ENCODE measurements at places on chromosomes 5 and 9.

GRCh38 chr5:13640270-13640669 is 304.2 kb downstream of the DNAH5 start:
- DNase-seq = no peak

DNA sequence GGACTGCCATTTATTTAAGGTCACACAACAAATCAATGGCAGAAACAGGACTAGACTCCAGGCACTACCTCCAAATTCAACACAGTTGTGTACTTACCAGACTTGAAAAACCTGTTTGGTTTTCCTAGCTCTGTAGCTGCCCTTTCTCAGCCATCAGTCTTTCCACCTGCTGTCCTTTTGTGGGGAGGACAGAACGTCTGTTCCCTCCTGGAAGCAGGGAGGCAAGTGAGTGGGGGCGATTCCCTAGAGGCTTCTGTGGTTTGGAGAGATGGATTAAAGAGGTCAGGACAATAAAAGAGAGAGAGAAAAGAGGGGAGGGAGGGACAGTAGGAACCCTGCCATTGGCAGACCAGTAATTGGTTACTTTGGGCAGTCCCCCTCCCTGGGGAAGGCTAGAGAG is 14.7 kb downstream of the ASTN2 start:
- DNase-seq = no peak

- DNase-seq = no peak
Observed at GRCh38 chr9:101578378-101578777, 16.4 kb downstream of the PPP3R2 start.

DNA sequence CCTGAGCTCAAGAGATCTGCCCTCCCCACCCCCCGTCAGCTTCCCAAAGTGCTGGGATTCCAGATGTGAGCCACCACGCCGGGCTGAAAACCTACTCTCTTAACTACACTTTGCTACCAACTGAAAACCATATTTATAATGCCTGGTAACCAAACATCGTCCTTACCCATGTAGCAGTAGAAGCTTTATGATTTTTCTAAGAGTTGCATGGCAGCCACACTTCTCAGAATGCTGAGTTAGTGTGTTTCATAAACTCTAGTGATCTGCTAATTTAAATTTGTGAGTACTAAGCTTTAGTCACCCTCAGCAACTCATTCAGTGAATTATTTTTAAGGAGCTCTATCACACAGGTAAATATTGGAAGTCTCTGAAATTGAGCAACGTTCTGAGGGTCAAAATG is 478.4 kb downstream of the KDM4C start:
- DNase-seq = no peak

- no peak for DNase-seq
Observed at GRCh38 chr5:20972419-20972925, 984.5 kb upstream of the CDH18 start.

DNA sequence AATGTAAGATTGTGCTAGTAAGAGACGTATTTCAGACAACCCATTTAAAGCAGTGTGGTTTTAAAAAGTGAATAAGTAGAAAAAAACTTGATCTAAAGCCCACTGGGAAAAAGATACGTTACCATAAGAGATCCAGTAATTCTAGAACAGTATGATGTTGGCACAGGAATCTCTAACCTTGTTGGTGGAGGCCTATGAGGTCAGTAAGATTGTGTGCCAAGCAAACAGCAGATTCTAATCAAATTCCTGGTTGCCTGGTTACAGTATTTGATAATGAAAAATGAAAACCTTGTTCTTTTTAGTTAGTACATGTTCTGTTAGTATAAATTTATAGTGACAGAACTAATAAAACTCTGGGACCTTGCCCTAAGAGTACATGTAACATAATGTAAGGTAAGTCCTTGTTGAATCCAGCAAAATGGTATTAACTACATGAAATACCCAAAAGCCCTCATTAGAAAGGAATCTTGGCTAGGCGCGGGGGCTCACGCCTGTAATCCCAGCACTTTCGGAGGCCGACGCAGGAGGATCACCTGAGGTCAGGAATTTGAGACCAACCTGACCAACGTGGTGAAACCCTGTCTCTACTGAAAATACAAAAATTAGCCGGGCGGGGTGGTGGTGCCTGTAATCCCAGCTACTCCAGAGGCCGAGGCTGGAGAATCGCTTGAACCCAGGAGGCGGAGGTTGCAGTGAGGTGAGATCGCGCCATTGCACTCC is 33.2 kb upstream of the DMXL1 start:
- DNase-seq = no peak

DNA sequence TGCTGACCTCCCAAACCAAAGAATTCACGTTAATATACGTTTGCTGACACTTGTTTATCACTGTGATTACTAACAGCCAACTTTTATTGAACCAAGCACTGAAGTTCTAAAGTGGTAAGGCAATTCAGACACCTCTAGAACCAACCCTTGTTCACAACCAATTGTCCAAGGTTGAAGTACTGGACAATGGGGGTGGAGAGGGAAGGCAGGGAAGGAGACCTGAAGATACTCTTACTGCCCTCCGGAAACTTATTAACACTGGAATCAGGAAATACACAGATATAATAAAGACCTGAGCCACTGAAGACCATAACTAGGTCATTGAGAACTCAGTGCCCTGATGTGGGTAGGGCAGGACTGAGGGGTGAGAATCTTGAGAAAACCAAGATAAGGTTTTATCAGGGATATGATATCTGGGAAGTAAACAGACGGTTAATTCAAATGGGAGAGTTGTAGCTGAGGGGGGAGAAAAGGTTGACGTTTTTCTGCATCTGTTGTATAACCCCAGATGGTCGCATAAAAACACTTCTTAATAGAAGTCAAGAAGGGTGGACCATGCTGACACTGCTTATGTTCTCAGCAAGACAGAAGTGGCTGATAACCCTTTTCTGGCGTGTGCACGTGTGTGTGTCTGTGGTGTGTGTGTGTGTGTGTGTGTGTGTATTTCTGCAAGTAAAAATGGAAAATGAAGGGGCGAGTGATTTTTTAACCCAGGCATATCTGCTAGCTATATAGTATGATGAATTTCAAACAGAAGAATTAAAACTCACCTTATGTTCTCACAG is 125.9 kb downstream of the LHFPL2 start:
- no peak for DNase-seq

GRCh38 chr5:64462391-64462790 is 43.4 kb upstream of the RGS7BP start:
- no peak for DNase-seq

DNA sequence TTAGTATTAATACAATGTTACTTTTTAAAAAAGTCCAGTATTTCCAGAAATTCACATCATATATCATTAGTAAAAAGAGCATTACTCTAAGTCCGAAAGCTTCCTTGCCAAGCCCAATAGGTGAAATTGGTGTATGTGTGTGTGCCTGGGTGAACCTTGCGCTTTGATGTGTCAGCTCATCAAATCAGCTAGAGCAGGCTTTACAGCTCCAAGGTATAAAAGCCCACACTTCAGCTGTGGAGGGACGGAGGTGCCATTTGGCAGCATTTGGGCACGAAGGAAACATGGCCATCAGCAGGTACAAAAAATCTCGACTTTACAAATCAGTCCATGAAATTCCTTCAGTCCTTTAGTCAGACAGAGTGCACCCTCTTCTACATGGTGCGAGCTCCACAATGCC is 76.5 kb upstream of the IL7R start:
- no peak for DNase-seq

GRCh38 chr9:75639971-75640610 is 250.4 kb upstream of the PCSK5 start:
- no peak for DNase-seq

DNA sequence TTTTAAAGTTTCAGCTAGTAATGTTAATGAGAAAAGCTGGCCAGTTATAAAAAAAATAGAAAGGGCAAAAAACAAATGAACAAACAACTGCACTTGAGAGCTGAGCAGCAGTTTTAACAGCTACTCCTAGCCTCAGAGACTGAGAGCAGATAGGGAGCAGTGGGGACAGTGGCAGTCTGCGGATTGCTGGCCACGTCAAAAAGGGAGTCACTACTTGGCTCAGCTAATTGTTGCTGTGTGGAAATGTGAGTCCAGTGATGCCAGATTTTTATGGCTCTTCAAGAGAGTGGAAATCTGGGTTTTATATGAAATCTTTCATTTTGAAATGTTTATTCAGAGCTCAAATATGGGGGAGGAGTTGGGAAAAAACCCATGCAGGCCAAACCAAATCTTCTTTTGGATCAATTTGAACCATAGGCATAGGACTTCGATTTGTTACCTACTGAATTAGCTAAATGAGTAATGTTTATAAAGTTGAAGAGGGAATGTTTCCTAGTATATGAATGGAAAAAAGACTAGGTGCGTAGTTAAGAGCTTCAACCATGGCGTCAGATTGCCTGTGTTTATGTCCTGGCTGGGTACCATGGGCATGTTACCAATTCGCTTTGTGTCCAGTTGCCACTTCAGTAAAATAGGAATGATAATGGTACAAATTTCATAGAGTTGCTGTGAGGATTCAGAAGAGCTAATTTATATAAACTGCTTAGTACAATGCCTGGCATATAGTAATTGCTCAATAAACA is 102.1 kb downstream of the PAM start:
- DNase-seq = no peak

DNA sequence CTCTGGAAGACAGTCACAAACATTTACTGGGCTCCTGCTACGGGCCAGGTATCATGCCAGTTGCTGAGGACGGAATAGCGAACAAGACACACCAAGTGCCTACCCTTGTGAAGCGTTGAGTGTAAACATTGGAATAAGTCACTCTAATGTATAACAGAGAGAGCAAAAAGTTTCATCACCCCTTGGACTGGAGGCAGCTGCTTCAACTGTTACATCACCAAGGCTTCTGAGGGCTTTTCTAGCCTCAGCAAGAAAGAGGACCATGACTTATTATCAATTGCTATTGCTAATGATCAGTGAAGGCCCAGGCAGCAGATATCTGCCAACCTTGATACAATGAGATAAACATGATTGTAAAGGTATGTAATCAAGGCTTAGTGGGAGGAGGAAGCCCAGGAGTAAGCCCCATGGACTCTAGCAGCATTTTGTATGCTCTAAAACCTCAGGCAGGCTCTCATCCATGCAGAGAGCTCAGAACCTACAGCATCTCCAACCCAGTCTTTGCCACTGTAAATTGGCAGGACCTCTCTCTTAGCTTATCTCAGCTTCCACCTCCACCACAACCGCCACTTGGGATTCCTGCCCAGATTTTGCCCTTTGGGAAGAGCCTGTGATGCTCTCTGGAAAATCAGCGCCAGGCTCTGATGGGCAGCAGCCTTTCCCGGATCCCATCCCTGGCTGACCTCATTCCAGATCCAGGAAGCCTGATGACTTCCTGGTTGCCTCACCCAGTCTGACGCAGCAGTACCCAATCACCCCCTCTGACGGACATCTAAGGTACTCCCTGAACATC is 54.5 kb downstream of the ADAM19 start:
- DNase-seq = no peak

DNA sequence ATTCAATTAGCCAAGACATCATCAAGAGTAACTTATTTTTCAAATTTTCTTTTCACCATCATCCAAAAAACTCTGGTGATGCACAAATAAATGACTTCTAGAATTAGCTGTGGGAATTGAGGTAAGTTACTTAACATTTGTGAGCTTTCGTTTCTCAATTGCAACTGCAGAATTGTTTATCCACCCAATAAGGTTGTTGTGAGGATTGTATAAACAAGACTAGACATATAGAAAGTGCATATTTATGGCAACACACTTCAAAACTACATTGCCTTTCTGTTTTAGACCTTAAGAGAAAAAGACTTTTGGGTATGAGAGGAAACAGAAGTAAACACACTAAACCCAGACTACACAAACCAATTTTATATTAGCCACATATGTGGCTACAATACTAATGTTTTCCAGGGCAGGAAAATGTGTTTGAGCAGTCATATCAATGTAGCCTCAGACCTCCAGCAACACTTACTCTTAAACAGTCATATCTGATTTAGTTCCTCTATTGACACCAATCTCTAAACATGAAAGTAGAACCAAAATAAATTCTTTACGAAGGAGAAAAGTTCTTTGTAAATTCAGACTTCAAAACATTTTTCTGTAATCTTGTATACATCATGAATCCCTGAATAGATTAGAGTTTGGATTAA is 488.0 kb upstream of the CYLC2 start:
- DNase-seq = no peak

DNA sequence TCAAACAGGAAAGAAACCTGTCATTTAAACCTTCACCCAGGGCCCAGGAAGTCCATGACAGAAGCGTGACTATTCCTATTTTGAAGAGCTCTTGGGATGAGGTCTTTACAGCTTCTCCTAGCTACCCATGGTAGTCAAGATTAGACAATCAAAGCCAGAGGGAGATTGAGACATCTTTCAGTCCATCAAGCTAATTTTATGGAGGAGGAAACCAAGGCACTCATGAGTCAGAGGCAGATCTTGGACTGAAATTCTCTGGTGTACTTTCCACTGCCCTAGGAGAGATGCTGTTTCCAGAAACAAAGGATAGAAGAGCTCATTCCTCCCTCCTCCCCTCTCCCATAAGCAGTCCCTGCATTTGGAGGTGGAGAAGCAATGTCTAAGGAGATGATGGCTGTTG is 9.2 kb downstream of the TNFSF8 start:
- DNase-seq = no peak

GRCh38 chr9:117705386-117705785 is 1.2 kb downstream of the TLR4 start:
- no peak for DNase-seq

- DNase-seq = no peak
Observed at GRCh38 chr5:74166064-74166463, 474.5 kb downstream of the ENC1 start.

DNA sequence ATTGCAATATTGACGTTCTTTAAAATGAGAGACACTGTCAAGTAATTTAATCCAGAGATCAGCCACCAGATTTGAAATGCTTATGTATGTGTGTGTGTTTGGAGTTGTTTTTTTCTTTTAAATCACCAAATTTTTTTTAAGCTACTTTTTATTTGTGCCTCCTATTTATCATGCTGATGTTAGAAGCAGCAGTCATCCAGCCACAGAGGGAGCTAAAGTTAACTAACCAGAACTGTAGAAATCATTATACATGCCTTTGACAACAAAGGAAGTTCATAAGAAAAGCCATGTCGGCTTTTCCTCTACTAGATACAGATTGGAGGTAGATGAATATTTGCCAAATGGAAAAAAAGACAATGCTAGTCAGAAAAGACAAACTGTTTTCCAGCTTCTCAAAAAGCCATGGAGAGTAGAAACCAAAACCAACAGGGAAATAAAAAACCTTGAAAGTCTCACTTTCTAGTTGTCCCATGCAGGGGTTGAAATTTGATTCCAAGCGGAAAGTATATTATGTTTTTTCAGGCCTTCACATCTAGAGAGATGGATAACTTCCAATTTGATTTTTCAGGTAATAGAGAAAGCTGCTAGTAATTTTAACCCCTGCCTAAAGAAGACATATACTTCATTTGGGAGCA is 4.5 kb downstream of the PURA start:
- DNase-seq = no peak

GRCh38 chr5:158212917-158213316 is 354.0 kb upstream of the CLINT1 start:
- DNase-seq = no peak
